ENCODE measurements at places on chromosomes 4 and X.

DNA sequence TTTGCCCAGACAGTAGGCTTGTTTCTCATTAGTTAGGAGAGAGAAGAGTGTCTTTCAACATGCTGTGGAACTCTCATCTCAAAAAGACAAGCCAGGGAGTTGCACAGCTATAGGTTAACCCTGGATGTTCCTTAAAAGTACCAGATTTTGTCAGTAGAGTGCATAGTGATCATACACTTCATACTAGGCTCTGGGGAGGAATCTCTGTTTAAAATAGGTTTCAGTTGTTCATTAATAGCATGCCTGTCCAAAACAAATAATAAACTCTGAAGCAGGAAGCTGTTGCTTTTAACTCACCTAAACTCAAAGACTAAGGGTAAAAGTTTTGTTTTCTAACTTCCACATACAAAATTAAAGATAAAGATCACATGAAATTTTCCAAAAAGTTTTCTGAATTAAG is 1948.4 kb downstream of the C4orf33 start:
- DNase-seq, result no peak

DNA sequence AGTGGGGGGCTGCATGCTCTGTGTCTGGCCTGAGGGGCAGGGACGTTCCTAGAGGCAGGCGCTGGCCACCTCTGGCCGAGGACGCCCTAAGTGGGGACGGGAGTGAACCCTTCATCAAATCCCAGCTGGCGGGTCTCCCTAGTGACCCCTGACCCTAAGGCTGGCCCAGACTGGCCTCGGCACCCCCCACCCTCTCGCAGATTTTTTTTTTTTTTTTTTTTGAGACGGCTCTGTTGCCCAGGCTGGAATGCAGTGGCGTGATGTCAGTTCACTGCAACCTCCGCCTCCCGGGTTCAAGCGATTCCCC is 988 bp upstream of the MXD4 start:
- DNase-seq, result no peak

- DNase-seq, result peak; percentile 25
Observed at GRCh38 chr4:171812665-171813525, at the start of gene GALNTL6. GALNTL6 (plus strand) TSS chr4:171813404.

- DNase-seq, result no peak
Observed at GRCh38 chrX:9581771-9582385, 117.0 kb downstream of the TBL1X start.

GRCh38 chr4:67332627-67333026 is 212.7 kb downstream of the CENPC start:
- DNase-seq, result no peak

DNA sequence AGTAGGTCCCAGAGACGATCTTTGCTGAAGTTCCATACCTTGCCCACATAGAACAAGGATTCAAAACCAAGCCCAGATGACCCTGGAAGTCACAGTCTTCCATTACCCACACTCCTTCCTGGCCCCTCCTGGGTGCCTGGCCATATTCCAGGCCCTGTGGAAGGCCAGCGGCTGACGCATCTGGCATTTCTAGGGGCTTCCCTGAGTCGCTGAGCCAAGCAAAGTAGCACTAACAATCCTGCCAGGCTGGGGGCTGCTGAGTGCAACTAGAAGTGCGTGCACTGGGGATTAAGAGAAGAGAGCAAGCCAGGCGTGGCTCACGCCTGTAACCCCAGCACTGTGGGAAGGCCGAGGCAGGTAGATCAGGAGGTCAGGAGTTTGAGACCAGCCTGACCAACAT is 175.2 kb upstream of the CPEB2 start:
- no peak for DNase-seq

- DNase-seq, result no peak
Observed at GRCh38 chrX:136687457-136687856, 39.5 kb downstream of the CD40LG start.

- DNase-seq, result no peak
Observed at GRCh38 chrX:23884427-23885024, 23.2 kb downstream of the APOO start.

GRCh38 chr4:6658597-6659075 is 18.2 kb downstream of the MRFAP1 start:
- DNase-seq, result peak; percentile 24

DNA sequence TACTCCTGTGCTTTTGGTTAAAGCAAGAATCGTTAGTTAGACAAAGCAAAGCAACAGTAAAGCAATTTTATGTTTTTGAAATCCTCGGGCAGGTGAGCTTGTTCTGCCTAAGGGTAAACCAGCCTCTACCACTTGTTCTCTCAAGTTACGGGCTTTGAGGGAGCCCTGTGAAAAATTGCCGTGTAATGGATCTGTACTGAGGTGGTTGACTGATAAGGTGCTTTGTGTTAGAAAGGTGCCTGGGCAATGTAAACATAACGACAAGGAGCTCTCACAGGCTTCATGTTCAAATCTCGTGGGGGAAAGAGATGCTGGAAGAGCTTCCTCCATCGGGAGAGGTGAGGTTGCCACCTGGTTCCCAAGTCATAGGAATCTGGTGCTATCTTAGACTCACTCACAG is 111.8 kb downstream of the TRAPPC11 start:
- DNase-seq, result no peak

DNA sequence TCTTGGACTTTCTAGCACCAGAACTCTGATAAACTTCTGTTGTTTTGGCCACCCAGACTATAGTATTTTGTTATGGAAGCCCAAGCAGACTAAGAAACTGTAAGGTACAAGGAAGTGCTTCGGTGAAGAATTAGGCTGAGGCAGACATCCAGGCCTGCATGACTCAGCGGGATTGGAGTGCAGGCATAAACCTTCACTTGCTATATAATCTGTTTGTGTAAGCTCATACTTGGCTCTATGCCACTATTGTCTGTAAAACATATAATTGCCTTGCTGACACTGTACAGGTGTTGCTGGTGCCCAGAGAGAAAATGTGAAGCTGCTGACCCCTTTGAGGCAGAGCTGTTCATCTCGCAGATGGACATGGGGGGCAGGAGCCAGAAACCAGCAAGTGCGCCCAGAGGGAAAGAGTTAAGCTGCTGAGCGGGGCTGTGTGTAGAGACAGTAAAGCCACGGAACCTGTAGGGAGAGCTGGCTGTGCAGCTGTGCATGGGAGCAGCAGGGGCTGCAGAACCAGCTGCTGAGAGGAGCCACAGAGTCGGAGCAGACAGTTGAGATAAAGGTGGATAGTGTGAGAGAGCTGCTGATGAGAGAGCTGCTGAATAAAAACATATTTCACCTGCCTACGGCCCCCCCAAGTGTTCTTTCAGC is 96.2 kb downstream of the RBM46 start:
- DNase-seq, result no peak

DNA sequence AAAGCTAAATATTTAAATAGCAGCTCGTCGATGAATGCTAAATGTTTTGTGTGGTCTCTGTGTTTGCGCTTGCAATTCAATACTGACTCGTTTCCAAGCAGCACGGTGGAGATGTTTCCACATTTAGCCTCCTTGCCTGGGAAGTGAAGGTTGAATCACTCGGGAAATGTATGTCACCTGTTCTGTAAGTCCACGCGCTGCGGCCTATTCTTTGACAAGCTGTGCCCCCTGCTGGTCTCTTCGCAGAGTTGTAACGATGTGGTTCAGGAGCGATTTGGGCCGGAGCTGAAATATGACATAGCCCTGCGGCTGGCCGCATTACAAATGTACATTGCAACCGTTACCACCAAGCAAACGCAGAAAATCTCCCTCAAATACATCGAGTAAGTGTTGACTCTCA is 89.6 kb upstream of the PRPS2 start:
- peak; percentile 59 for DNase-seq

GRCh38 chr4:82770607-82771006 is 28.0 kb downstream of the SCD5 start:
- DNase-seq, result peak; percentile 96

GRCh38 chr4:137956256-137956655 is 285.9 kb downstream of the SLC7A11 start:
- DNase-seq, result no peak

GRCh38 chrX:16825264-16826035 is 39.2 kb downstream of the TXLNG start:
- no peak for DNase-seq

- no peak for DNase-seq
Observed at GRCh38 chr4:15234856-15235126, 193.0 kb upstream of the C1QTNF7 start.

DNA sequence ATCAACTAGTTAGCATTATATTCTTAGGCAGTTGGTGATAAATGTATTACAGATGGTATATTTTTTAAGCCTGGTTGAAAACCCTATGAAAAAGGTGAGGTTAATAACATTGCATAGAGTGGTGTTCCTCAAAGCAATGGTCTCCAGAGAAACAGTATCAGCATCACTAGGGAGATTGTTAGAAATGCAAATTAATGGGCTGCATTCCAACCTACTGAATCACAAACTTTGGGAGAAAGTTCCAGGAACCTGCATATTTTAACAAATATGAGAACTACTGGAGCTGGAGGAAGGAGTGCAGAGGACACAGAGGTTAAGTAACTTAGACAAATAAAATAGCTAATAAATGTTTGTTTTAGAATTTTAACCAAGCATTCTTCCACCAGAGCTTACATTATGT is 166.9 kb upstream of the PCDH10 start:
- no peak for DNase-seq

GRCh38 chr4:120971884-120972283 is 49.4 kb upstream of the PRDM5 start:
- DNase-seq, result no peak

DNA sequence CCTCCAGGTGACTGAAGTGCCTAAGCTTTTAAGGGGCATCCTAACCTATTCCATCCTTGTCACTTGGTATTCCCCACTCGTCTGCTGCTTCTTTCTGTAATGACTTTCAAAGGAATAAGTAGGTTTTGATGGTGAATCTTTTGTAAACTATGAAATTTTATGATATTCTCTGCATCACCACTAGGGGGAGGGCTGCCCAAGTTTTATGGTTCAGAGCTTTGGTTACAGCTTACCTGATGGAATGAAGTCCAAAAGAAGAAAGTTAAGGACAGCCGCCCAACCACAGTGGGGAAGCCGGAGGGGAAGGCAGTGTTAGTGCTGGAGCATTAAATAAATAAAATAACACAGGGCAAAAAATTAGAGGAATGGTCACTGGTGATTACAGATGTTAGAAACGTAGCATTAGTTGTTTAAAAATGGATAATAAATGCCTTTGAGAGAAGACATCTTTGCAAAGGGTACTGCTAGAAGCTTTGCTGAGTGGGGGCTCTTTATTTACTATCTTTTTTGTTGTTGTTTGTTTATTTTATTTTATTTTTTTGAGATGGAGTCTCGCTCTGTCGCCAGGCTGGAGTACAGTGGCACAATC is 204.9 kb downstream of the GBA3 start:
- peak; percentile 64 for DNase-seq

- no peak for DNase-seq
Observed at GRCh38 chr4:146098397-146098796, 77.1 kb upstream of the LSM6 start.

GRCh38 chrX:33204889-33205288 is 6.5 kb downstream of the DMD start:
- peak; percentile 9 for DNase-seq

- no peak for DNase-seq
Observed at GRCh38 chr4:17633600-17633999, 19.2 kb downstream of the MED28 start.

DNA sequence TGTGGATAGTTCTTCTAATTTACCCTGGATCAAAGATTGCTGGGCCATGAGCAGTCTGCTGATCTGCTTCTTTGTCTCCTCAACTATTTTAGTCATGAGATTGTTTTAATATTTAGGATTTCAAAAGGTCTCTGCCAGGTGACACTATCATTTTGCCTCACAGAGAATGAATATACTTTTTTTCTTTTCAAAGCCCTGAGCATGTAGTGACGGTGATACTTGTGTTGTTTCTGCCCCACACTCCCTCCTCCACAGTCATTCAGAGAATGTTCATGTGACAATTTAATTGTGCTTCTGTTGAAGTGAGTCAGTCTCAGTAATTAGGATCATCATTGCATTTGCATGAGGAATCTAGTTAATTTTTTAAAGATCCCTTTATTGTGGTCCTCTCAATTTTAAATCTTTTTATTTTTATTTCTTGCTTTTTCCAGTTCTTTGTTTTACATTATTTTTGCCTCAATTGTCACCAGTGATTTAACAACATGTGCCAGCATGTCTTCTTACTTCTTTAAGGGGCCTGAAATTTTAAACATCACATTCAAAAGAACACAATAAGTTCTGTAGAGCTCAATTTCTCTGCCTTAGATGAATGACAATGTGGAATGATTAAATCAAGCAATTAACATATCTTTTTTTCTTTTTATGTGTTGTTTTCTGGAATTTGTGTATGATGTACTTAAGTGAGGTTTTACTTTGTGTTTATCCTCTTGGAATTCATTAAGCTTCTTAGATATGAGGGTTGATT is 12.3 kb downstream of the MMRN1 start:
- no peak for DNase-seq

DNA sequence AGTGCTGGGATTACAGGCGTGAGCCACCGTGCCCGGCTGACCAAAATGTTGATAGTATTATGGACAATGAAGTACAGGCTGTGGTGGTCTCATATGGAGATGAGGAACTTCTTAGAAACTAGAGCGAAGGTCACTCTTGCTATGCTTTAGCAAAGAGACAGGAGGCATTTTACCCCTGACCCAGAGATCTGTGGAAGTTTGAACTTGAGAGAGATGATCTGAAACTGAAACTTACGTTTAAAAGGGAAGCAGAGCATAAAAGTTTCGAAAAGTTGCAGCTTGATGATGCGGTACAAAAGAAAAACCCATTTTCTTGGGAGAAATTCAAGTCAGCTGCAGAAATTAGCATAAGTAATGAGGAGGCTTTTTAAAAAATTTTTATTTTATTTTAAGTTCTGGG is 8.5 kb upstream of the CTAG2 start:
- DNase-seq, result no peak

- DNase-seq, result no peak
Observed at GRCh38 chr4:71533121-71533520, 194.3 kb downstream of the SLC4A4 start.

- no peak for DNase-seq
Observed at GRCh38 chr4:170388255-170388654, 298.5 kb upstream of the AADAT start.

GRCh38 chr4:51895158-51895557 is 52.2 kb downstream of the DCUN1D4 start:
- DNase-seq, result no peak

DNA sequence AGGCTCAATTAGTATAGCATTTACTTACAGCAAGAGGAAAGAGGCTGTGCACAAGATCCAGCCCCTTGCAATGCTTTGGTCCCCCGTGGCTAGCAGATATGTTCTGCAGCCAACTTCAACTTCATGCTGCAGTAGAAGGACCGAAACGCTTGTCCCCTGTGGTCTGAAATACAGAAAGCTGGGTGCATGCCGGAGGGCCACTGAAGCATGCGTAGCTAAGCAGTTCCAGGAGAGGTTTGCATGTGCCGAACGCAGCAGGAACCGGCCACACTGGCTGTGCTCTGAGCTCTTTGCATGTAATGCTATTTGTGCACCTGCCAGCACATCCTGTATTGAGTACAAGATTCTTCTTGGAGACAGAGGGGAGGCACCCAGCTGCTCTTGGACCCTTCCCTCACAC is 35.8 kb upstream of the SHISA3 start:
- no peak for DNase-seq

GRCh38 chrX:136171420-136171819 is 24.1 kb downstream of the FHL1 start:
- no peak for DNase-seq

Measured in Ammon's horn (tissue), 1 donor.